Activated CD4-positive, alpha-beta T cell treated with anti-CD3 and anti-CD28 coated beads, Interleukin-2, Interleukin-4, amounts not matched to agents 100 ng/mL and 50 ng/mL, durations not matched to agents 16 hours and 8 hours (primary cell): ENCODE measurements at places on chromosomes 11 and 22.

GRCh38 chr11:31725176-31725575 lies 85.9 kb downstream of the PAX6 start:
- DNase-seq: no peak

DNA sequence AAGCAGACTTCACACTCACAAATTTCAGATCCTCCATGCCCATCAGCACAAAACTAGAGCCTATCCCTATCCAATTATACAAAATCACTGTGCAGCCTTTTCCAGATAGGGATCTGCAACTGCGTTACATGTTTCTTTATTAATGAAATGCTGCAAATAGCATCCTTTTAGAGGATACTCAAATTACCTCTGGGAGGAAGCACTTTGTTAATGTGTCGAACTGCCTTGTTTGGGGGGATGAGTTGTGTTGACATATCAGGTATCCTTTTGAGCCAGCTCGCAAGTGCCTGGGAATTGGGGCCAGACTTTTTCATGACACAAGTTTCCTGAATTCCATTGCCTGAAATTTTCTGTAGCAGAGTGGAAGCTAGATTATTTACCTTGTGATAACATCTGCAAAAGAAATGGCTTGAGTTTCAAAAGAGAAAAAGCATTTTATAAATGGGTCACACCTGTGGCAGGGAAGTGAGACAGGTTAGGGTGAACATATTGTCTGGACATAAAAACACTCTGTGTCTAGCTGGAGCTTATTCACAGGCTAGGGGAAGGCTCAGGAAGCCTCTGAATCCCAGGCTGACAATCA lies 299.1 kb upstream of the MTNR1B start:
- no peak for DNase-seq

GRCh38 chr11:128625746-128626145 lies 38.4 kb upstream of the ETS1 start:
- no peak for DNase-seq

GRCh38 chr11:68827733-68828132 lies 14.0 kb downstream of the CPT1A start:
- DNase-seq: no peak

DNA sequence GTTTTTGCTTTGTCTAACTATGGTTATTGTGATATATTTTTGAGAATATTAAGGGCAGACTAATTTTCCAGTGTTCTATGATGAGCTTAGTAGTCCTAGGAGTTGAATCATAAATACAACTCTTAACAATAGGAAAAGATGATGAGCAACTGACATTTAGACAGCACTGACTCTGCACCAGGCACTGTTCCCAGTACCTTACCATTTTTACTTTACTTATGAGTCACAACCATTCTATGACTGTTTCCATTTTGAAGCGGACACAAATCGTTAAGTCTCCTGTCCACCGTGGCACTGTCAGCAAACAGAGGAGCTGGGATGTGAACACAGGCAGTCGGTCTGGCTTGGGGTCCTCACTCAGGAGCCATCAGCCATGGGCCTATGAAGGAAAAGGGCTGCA lies 3.4 kb upstream of the SCGB2A2 start:
- peak; percentile 40 for DNase-seq

- no peak for DNase-seq
Observed at GRCh38 chr11:68666849-68667248, 17.5 kb upstream of the GAL start.

DNA sequence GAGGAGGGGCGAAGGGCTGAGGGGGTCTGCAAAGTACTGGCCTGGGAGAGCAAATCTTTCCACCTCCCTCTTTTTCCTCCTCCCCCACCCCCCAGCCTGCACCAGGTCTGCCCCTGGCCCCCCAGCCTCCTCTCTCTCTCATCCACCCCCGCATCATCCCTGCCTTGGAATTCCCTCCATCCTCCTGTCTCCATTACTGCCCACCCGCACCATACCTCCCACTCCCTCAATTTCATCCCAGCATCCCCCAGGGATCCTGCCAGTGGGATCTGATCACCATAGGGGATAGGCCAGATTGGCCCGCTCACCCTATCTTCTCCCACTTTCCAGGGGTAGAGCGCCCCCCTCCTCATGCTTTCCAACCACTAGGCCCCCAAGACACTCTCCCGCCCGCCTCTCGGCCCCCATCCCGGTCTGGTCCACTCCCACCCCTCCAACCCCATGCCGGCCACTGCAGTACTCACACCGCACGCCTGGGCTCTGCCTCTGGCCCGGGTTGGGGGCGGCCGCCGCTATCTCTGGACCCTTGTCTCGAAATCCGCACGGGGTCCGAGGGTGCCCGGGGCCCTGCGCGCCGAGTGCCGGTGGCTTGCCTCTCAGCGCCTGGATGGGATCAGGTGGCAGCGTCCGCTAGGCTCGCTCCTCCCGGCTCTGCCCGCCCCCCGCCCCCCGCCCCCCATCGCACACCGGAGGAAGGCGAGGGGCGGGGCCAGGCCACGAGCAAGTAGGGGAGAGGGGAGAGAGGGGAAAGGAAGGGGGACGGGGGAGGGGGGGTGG lies at the start of gene GAL3ST3:
Gene GAL3ST3, minus strand, starts transcription at position 615 of the 777 bp plus-strand sequence. CDS start 3,746 bp downstream, outside the sequence.
- DNase-seq: no peak

DNA sequence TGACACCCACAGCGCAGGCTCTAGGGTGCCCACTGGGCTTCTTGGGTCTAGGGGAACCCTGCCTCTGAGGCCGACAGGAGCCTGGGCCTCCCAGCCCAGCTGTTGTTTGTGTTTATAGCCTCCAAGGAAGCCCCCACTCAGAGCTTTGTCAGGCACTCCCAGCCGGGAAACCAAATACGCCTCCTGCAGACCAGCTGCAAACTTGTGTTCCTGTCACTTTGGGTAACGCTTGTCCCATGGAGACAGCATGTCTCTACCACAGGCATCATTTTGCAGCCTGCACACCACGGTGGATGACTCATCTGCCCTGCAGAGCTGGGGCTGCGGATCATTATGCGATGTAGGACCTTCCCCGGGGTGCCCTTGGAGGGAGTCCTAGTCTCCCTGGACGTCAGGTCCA lies 40.6 kb upstream of the CRYBB3 start:
- no peak for DNase-seq

GRCh38 chr22:31141551-31141950 lies 1.2 kb upstream of the PLA2G3 start:
- no peak for DNase-seq

- no peak for DNase-seq
Observed at GRCh38 chr11:71223081-71223405, 29.3 kb downstream of the SHANK2 start.

DNA sequence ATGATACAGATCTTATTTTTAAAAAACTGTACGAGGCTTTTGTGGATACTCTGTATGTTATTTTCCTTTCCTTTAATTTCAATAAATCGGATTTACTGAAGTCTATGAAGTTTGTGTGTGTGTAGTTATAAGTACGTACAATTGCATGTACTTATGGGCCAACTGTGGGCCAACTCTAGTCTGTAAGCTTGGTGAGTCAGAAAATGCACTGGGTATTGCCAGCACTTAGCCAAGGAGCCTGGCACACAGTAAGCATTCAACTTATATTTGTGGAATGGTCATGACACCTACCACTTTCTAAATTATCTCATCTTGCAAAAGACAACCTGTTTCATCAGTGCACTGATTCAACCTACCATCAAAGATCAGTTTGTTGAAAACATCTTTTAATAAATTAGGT lies 32.6 kb downstream of the THAP12 start:
- no peak for DNase-seq

DNA sequence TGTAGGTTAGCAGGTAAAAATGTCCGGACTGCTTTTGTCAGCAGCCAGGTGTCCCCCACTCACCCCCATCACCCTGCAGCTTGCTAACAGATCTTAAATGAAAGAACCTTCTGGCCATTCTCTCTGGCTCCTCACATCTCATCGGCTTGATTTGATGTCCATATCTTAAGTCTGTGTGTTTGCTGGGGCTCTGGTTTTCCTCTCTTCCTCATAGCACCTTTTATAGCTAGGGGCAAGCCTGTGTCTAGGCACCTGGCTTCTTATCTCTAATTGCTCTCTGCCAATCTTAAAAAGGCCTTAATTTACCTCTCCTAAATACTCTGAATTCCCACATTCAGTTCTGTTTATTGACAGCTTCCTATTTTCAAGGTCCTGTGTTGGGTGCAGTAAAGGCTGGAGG lies 72.0 kb downstream of the ARHGAP42 start:
- no peak for DNase-seq

GRCh38 chr11:6323291-6323905 lies 3.1 kb upstream of the CAVIN3 start:
- no peak for DNase-seq

GRCh38 chr11:30329150-30329940 lies 6.4 kb downstream of the ARL14EP start:
- DNase-seq: no peak

DNA sequence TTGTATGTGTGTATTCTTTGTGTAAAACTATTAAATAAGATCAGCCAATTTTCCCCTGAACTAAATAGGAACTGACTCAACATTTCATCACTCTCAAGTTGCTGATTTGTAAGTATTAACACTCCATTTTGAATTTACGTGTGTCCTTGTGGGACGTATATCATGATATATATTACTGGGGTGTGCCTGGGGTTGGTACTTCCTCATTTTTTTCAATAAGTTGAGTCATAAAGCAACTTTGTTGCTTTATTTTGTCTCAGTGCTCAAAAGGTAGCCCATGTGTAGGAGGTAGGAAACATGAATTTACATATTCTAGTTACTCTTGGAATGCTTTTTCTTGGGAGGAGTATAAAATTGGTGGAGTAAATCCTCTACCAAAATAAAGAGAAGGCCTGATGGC lies 193.9 kb upstream of the RAG2 start:
- DNase-seq: no peak

GRCh38 chr11:126082251-126083109 lies 19.8 kb upstream of the CDON start:
- no peak for DNase-seq

DNA sequence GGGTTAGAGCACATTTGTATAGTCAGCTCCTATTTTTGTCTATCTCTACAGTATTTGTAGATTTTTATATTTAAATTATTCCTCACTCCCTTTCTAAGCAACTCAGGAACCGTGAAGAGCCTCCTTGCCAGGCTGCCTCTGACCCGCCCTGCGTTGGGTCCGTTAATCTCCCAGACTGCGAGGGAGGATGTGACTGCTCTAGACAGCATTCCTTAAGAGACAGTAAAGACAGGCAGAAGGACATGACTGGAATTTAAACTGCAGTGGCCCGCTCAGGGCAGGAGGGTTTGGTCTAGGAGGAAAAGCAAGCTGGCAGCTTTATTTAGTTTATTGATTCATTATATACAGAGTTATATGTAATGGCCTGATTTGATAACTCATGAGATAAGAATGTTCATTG lies 413.7 kb downstream of the TMEM135 start:
- no peak for DNase-seq

DNA sequence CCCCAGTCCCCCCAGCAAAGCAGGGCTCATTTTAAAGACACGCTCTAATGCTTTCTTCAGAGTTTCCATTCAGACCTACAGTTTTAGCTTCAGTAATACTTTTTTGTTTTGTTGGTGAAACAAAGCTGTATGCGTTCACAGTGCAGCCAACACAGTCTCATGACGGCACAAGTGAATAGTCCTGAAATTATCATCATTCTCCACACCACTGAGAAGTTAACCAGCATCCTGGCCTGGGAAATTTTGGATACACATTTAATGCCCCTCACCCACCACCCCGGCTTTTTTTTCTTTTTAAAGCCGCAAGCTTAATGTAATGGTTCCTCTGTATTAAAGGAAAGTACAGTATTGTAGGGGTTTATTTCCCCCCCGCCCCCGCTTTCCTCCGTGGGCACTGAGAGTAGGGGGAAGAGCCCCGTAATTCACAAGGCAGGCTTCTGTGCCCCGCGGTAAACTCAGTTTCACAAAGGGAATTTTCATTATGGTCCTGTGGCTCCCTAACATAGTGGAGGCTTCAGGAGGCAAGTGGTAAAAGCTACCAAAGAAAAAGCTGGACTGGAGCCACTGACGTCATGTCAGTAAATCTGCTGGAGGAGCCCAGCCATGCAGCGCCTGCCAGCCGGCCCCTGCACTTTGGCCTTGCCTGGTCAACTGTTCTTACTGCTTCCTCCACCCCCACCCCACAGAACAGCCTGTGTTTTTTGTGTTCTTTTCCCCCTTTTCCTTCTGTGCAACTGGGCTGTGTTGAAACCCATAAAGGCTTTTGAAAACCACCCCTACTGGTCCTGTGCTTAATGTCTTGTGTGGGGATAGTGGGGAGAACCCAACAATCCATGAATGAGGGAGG lies 18.2 kb downstream of the TEAD1 start:
- no peak for DNase-seq

- no peak for DNase-seq
Observed at GRCh38 chr22:23536821-23537345, 43.2 kb downstream of the IGLL1 start.

DNA sequence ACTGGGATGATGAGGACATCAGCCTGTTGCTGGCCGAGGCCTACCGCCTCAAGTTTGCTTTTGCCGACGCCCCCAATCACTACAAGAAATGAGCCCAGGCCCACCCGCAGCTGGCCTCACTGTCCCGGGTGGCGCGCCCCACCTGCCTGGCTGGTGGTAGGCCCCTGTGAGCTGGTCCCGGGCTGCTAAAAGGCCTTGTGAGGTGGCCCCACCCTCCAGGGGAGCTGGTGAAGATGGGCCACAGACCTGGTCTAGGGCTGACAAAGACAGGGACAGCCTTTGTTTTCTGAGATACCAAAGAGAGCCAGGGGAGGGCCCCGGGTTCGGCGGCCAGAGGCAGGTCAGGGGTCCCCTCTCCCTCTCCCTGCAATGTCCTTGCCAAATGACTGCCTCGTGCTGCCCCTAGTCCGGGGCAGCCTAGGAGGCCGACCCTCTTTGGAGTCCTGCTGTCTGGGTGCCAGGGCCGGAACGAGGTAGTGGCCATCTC lies 411.1 kb downstream of the TBC1D22A start:
- no peak for DNase-seq

GRCh38 chr11:94546886-94547285 lies 3.2 kb downstream of the FUT4 start:
- DNase-seq: no peak

GRCh38 chr22:23553924-23554870 lies 25.9 kb downstream of the IGLL1 start:
- no peak for DNase-seq

- DNase-seq: no peak
Observed at GRCh38 chr11:8593455-8593854, 573 bp downstream of the STK33 start.

- no peak for DNase-seq
Observed at GRCh38 chr11:38788561-38788960, 2190.5 kb upstream of the RAG2 start.

GRCh38 chr22:35445933-35446332 lies 46.0 kb downstream of the MCM5 start:
- DNase-seq: no peak

DNA sequence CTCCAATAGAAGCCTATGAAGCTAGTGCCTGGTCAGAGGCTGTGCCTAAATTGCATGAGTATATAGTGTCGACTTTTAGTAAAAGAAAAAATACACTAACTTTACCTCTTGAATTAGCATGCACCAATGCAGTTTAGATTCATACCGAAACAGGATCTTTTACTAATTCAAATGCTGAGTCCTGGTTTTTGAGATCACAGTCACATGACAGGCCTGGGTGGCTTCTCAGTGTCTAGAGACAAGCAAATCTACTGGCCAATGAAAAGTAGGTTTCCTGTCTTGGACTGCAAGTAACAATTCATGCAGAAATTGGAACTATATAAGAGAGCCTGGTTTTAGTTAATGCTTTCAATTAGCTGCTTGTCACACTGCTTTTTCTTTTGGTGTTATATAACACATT lies 7.2 kb downstream of the ARHGEF12 start:
- peak; percentile 47 for DNase-seq
